ENCODE measurements at places on chromosomes 1 and 21. TPM values are rescaled to one million over a fixed set of nuclear protein-coding genes. Genes with fewer than 3 reads are reported as not detected.

DNA sequence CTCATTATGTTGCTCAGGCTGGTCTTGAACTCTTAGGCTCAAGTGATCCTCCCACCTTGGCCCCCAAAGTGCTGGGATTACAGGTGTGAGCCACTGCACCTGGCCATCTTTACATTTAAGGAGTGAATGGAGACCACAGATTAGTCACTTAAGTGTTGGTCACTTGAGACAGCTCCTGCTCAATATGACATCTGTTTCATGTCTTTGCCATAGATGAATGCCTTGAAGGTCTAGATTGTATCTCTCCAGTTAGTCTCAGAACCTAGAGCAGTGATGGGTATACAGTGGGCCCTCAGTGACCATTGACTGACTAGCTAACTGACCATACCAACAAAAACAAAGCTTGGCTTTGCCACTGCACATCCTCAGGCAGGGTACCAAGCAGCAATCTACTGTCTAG, 15.3 kb downstream of the BCL9 start:
- no peak for DNase-seq

DNA sequence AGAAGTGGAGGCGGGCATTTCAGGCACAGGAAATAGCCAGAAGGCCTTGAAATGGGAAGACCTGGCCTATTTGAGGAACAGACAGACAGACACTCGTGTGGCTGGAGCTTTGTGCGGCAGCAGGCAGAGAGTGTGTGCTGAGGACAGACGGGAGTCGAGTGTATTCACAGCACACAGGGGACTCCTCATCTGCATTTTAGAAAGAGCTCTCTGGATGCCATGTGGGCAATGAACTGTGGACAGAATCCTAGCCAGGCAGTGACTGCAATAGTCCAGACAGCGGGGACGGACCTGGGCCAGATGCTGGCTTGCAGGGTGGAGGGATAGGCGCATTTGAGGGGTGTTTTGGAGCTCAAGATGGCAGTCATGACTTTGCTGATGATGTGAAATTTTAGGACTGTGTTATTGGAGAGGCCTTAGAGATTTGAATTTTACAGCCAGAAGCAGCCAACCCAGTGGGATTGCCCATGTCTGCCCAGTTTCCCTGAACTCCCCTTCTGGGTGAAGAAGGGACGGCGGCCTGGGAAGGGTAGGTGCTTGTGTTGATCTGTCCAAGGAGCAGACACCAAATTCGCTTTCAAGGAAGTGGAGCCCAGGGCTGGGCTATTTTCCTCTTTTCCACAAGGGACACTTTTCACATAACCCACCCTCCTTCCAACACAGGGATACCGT, 43.7 kb downstream of the CHAF1B start:
- no peak for DNase-seq

DNA sequence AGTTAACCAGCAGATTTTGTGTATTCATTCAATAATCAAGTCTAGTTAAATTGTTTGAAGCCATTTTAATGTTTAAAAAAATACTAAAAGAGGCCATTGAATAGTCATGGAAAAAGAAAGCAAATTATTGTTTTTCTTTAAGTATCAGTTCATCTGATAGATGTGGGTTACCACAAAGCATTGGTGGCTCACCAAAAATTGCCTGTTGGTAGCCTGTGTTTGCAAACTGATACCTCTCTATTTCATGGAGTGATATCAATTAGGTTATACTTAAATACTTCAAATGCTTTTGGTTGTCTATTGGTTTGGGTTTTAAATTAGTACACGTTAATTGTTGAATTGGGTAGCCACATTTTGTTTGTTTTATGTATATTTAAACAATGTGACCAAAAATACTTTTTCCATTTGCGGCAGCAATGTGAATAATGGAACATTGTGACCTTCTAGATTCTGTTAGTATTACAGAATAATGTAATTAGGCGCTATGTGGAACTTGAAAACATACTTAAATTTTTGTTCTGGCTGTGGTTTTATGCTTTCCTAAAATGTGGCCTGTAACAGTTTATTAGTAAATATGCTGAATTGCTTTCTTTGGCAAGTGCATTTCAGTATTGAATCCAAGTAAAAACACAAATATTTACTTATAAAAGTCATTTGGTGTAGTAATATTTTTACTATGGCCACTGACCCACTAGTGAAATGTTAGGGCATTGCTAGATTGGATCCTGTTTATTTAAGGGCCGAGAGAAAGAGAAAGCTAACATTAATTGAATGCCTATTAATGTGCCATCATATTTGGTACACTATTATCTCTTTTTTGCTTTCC, 37.1 kb upstream of the NBL1 start:
- no peak for DNase-seq

GRCh38 chr1:35883635-35884101, 659 bp downstream of the AGO1 start:
- DNase-seq, result peak; percentile 35

POU3F1 gene
- not detected for total RNA-seq

- peak; percentile 60 for DNase-seq
These were observed 90.0 kb downstream of the NOS1AP start for GRCh38 chr1:162159515-162159914.

- no peak for DNase-seq
These were observed 279.6 kb downstream of the NFIA start for GRCh38 chr1:61361931-61362330.

DNA sequence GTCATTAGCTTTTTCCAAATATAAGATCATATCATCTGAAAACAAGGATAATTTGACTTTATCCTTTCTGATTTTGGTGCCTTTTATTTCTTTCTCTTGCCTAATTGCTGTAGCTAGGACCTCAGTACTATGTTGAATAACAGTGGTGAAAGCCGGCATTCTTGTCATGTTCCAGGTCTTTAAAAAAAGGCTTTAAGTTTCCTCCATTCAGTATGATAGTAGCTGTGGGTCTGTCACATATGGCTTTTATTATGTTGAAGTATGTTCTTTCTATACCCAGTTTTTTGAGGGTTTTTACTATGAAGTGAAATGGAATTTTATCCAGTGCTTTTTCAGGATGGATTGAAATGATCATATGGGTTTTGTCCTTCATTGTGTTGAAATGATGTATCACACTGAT, 115.8 kb downstream of the DUSP10 start:
- DNase-seq, result no peak

LEFTY2 gene
- total RNA-seq, result not detected

VWA1 gene
- 78.9 TPM for total RNA-seq

FCRL4 gene
- total RNA-seq, result not detected

- DNase-seq, result no peak
These were observed 8.0 kb downstream of the SMCP start for GRCh38 chr1:152886085-152886484.

DNA sequence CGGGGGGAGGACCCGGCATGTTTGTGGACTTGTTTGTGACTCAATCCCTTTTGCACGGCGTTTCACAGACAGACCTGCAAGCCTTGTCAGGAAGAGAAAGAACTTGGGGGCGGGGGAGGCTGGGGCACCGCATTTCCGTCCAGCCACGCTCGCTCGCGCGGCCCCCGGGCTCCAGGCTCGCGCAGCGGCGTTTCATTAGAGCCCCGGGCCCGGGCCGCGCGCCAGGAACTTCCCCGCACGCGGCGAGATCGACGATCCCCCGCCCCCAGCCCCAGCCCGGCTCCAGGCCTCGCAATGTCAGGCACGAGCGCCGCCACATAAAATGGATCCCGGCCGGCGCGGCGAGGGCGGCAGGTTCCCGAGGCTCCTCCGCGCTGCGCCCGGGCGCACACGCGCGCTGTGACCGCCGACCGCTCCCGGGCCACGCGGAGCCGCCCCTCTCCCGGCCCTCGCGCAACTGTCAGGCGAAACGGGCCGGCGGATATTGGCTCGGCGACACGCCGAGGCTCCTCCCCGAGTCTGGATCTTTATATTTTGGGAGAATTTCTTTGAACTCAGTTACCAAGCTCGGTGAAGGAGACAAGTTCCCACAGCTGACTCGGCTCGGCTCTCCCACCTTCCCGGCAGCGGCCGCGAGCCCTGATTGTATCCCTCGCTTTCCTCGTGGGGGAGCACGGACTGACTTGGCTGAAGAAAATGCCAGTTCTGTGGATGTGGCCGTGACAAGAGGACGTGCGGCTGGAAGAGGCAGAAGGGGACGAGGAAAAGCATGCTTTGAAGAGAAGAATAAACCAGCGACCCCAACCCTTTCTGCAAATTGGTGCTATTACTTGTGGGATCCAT, at the start of gene KIF26B:
TSS of gene KIF26B (plus strand) at position 557 of the 843 bp plus-strand sequence. CDS start 440 bp downstream, outside the sequence.
- DNase-seq, result peak; percentile 45

GRCh38 chr1:35243691-35244090, 24.8 kb upstream of the ZMYM4 start:
- DNase-seq, result no peak

DNA sequence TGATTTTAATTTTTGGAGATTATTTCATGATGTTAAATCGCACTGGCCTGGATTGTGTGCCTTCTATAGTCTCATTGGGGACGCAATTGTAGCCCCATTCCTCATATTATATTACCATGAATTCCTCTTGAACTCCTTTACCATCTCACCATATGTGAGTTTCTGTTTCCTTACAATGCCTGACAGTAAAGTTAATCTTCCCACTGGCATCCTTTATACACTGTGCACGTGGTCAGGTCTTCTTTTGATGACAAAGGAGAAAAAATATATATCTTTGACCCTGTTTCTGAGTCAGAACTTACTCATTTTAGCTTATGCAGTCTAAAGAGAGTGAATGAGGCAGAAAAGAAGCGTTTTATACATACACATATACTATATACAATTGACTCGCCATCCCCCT, 774 bp upstream of the ABL2 start:
- DNase-seq, result no peak

- DNase-seq, result no peak
These were observed 64.8 kb downstream of the KCNJ15 start for GRCh38 chr21:38321568-38321967.

GRCh38 chr1:100510451-100510850, 27.5 kb upstream of the GPR88 start:
- no peak for DNase-seq

DNA sequence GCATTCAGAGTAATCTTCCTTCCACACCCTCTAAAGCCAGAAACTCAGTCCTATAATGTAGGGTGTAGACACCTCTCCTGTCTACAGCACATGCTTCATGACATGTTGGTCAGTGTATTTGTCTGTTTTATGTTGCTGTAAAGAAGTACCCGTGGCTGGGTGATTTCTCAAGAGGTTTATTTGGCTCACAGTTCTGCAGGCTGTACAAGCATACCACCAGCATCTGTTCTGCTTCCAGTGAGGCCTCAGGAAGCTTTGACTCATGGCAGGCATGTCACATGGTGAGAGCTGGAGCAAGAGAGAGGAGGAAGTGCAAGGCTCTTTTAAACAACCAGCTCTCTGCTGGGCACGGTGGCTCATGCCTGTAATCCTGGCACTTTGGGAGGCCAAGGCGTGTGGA, 12.1 kb downstream of the PLOD1 start:
- DNase-seq, result no peak

- DNase-seq, result no peak
These were observed 5.2 kb downstream of the PRDX1 start for GRCh38 chr1:45516465-45516864.

FCER1G gene
- total RNA-seq, result not detected

- no peak for DNase-seq
These were observed 9.0 kb downstream of the TMEM269 start for GRCh38 chr1:42793824-42794223.

RIIAD1 gene
- total RNA-seq, result not detected

DNA sequence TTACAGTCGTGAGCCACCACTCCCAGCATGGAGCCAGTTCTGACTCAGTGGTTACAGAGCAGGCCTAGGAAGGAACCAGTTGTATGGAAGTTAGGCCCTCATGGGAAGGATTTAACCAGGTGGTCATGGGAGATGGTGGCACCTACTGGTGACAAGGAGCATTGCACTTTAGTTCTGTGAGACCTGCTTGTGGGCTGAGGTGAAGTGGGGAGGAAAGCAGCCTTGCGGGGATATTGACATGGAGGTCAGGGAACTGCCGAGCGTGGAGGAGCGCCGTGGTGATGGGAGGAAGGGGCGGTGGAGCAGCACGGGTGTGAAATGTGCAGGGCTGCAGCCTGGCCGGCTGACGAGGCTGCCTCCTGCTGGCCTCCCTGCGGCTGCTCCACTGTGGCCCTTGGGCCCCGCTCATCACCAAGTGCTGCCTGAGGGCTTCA, 100.4 kb downstream of the GALNT2 start:
- peak; percentile 57 for DNase-seq

DNA sequence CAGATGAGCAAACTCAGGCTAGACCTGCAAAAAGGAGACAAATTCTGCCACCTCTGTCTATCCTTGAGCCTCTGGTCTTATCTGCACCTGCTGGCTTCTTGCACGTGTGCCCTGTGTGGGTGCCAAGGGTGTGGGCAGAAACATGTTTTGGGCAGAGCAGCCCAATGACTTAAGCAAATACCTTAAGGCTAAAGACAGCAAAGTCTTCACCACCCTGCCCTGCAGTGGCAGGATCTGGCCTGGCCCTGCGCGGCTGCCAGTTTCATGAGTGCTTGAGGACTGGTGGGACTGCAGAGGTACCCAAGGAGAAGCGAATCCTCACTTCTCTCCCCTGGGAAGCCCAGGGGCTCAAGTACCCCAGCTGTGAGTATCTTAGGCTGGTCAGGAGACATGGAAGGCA, 3.8 kb upstream of the SLC26A9 start:
- DNase-seq, result peak; percentile 43

GRCh38 chr1:207268337-207268736, 53.1 kb upstream of the CD55 start:
- no peak for DNase-seq

- DNase-seq, result peak; percentile 66
These were observed 89.6 kb downstream of the PKN2 start for GRCh38 chr1:88773540-88774150.

DNA sequence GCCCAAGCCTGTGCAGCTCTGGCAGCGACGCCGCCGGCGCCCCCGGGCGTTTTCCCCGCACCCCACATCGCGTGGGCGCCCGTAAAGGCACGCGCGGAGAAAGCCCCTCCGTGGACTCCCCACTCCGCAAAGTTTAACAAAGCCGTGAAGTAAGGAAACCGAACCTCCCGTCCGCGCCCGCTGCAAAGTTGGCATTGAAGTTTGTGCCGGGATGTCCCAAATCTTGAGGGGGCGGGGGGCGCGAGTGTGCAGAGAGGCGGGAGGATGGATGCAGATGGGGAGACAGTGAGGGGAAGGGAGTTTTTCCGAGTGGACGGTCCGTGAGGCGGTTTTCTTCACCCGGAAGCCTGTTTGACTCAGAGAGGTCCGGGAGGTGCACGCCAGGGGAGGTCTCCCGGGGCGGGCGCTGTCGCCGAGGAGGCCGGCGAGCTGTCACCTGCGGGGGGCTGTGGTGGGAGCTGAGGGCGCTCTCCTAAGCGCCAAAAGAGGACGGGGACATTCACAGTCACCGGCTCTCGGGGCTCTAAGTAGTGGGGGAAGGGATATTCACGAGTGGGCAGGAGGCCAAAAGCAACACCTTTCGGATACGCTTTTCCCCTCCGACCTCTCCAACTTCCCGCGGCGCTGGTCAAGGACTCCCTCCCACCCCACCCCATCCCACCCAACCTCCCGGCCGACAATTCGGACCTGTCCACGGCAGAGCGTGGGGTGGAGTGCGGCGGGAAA, 1.3 kb downstream of the WLS start:
- DNase-seq, result peak; percentile 38

ELF3 gene
- total RNA-seq, result 907 TPM
